ENCODE measurements at places on chromosomes 1 and 21.

GRCh38 chr1:185564816-185565215 is 169.4 kb upstream of the HMCN1 start:
- DNase-seq, result peak; percentile 32

GRCh38 chr21:34603002-34603709 is 11.8 kb downstream of the RCAN1 start:
- peak; percentile 64 for DNase-seq

- no peak for DNase-seq
Observed at GRCh38 chr1:157646144-157646543, 48.3 kb upstream of the FCRL4 start.

DNA sequence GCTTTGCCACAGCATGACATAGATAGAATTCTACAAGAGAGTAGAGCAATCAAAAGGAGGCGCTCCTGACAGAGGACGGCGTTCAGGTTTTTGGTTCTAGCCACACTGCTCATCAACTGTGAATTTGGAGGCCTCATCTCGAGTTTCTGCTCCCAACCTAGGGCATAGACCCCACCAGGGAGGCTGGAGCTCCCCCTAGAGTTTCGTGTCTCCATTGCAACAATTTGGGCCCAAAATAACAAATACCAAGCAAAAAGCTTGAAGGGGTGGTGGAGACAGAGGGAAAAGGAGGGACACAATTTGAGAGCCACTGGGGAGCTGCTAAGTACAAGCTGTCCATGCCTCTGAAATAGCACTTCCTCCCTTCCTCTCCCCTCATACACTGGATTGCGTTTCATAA is 297.0 kb downstream of the GPATCH2 start:
- DNase-seq, result peak; percentile 15

- no peak for DNase-seq
Observed at GRCh38 chr1:94768036-94768435, 52.1 kb upstream of the SLC44A3 start.

DNA sequence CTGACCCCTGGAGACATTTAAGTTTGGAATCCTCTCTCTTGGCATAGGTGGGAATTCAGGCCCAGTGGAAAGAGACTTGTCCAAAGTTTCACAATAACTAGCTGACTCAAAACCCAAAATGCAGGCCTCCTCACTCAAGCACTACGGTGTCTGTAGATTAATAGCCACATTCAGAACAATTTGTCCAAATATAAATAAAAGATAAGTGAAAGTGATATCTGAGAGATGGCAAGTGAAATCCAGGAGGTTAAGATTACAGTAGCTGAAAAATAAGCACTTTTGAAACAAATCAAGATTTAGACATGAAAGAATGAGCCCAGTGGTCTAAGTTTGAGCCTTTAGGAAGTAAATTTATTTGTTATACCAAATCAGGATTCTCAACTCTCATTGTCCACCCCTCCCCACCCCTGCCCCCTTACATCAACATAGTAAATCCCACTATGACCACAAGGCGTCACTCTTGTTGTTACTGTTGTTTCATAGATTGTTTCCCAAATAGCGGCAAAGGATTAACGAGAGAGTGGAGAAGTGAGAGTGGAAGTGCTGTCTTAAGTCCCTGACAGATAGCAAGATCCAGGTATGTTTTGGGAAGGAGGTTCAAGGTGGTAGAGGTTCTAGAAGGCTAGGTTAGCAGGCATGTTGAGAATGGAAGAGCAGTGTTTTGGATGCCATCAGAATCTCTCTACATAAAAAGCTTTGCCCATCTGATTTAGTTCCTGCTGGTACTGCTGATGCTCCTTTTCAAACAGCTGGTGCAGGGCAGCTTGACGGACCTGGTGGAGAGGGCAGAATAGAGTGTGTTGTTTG is 7.1 kb upstream of the TPM3 start:
- peak; percentile 54 for DNase-seq

DNA sequence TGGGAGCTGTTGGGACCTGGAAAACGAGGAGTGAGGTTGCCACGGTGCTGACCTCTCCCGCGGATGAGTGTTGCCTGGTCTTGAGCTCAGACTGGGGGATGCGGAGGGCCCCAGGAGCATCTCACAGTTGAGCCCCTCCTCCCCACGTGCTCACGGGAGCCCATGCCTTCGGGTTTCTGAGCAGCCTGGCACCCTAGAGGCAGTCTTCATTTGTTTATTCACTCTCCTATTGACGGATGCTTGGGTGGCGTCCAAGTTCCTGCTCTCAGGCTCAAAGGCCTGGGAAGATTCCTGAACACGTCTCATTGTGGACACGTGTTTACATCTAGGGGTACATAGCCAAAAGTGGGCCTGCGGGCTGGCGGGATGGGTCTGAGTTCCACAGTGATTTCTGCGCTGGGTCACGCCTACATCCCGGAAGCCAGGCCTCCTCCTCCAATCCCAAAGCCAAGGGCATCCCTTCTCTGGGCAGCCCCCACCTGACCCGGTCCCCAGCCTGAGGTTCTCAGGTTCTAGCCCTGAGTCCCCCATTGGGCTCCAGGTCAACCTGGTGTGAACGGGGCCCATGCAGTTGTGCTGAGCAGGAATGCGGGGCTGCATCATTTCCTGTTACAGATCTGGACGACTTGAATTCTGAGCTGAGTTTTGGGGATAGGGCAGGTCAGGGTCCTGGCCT is 14.7 kb downstream of the WNT3A start:
- no peak for DNase-seq

DNA sequence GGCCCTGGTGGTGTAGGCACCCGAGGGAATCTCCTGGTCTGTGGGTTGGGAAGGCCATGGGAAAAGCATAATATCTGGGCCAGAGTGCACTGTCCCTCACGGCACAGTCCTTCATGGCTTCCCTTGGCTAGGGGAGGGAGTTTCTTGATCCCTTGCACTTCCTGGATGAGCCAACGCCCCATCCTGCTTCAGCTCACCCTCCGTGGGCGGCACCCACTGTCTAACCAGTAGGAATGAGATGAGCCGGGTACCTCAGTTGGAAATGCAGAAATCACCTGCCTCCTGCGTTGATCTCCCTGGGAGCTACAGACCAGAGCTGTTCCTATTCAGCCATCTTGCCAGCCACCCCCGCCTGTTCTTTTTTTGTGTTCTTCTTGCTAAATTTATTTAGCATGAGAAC is 134.4 kb downstream of the LEPR start:
- no peak for DNase-seq

Measured in fibroblast of skin of right quadriceps (primary cell).